ENCODE measurements at places on chromosomes 2 and 18. TPM values are rescaled to one million over a fixed set of nuclear protein-coding genes. Genes with fewer than 3 reads are reported as not detected.

The PTPRN gene
- total RNA-seq, result 0.60 TPM

The FLACC1 gene
- 1.6 TPM for total RNA-seq

The CD8B2 gene
- not detected for total RNA-seq

The SLC9A4 gene
- not detected for total RNA-seq

The DYSF gene
- 17.3 TPM for total RNA-seq

The IL18R1 gene
- total RNA-seq, result 0.75 TPM

The SRD5A2 gene
- total RNA-seq, result not detected

The SP9 gene
- total RNA-seq, result not detected

The TMEM178A gene
- 1.6 TPM for total RNA-seq
